ENCODE measurements at places on chromosomes 11 and 22.

- DNase-seq = no peak
Observed at GRCh38 chr11:29755474-29755873, 261.4 kb downstream of the KCNA4 start.

GRCh38 chr22:25534724-25535123 lies 29.8 kb upstream of the GRK3 start:
- no peak for DNase-seq

DNA sequence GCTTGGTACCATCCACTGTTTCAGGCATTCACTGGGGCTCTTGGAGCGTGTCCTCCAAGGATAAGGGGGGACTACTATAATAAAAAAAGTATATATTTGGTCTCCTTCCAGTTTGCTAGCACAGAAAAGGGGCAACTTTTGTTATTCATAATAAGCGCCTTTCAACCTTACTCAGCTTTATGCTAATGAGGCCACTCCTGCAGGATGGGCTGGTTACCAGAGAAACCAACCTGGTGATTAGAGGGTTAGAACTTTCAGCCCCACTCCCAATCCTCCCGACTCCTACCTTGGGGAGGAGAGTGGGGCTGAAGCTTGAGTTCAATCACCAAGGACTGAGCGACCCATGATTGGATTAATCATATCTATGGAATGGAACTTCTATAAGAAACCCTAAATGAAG lies 31.8 kb downstream of the PPFIBP2 start:
- DNase-seq = no peak

- DNase-seq = no peak
Observed at GRCh38 chr11:74307434-74307833, 4.0 kb downstream of the P4HA3 start.

All from COLO829 (cell line).